Activated effector memory CD4-positive, alpha-beta T cell treated with Interleukin-2 at 50 U/mL for 16 hours (primary cell): ENCODE measurements at places on chromosomes 6 and 20.

DNA sequence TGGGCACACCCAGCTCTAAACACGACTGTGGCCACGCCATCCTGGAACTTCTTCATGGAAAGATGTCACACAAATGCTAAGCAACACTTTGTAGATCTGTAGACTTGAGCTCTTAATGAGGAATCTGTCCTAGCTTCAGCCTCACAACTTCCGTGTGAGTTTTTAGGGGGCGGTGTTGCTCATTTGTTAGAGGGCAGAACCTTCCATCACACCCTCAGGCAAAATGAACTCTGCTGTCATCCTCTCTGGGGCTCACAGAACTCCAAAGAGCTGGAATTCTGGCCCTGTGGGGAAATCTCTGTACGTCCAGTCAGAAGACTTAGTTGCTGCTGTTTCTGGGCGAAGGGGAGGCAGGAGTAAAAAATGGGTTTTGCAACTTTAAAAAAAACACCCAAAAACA is 49.8 kb downstream of the NRN1 start:
- no peak for DNase-seq

DNA sequence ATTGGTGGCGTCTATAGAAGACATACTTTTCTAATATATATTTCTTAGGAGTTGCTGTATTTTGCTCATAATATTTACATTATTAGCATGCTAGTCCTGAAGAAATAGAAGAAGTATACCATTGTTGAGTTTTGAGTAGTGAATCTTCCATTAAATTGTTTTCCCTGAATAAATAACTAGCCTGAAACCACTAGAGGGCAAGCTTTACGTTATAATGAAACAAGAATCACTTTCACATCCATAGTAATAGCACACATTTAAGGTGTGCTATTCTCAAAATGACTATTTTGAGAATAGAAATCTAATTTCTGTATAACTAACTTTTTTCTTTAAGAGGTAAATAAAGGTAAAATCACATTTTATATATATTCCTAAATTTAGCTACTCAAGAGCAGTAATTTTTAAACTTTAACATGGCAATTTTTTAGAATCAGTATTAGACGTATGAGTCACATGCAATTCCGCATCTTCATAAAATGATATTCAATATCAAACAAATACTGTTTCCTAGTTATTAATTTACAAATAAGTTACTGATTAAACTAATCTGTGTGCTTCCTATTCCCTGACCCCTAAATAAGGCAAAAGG is 213.2 kb upstream of the MANEA start:
- no peak for DNase-seq

DNA sequence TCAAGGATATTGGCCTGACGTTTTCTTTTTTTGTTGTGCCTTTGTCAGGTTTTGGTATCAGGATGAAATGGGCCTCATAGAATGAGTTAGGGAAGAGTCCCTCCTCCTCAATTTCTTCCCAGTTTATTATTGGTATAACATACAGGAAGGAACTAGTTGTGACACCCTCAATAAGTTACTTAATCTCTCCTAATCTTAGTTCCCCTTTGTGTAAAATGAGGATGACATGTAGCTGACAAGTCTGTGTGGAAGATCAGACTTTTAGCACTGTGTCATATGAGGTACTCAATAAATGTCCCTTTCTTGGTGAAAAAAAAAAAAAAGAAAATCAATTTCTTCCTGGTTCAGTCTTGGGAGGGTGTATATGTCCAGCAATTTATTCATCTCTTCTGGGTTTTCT is 155.8 kb downstream of the PDE7B start:
- DNase-seq = no peak

DNA sequence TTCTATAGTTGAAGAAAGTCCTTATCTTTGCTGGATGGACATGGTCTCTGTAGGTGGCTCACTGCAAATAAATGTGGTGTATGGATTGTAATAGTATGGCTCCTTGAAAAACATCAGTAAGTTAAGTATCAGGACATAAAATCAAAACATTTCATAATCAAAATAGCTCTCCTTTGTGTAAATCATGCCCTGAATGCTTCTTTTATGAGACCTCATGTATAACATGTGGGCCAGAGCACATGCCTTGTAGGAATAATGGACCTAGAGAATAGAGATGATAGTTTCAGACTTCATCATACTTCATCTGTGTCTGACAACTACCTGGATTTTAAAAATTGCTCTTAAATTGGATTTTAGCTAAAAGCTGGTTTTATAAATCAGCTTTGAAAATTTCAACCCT is 159.9 kb downstream of the ASCC3 start:
- no peak for DNase-seq

DNA sequence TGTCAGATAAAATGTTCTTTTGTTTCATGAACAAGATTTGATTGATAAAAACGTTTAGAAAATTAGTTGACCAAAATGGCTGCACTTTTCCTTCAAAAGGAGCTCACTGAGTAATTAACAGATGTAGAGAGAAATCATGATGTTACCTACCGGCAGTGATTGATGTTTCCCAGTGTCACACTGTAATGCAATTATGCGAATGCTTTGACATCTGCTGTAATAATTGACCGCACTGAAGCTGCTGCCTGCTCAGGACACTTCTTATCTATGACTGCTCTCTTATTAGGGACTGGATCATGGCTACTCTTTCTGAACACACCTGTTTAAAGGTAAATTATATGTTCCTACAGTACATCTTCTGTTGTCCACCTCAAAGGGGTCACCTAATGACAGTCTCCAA is 94.6 kb downstream of the GPR63 start:
- DNase-seq = no peak

DNA sequence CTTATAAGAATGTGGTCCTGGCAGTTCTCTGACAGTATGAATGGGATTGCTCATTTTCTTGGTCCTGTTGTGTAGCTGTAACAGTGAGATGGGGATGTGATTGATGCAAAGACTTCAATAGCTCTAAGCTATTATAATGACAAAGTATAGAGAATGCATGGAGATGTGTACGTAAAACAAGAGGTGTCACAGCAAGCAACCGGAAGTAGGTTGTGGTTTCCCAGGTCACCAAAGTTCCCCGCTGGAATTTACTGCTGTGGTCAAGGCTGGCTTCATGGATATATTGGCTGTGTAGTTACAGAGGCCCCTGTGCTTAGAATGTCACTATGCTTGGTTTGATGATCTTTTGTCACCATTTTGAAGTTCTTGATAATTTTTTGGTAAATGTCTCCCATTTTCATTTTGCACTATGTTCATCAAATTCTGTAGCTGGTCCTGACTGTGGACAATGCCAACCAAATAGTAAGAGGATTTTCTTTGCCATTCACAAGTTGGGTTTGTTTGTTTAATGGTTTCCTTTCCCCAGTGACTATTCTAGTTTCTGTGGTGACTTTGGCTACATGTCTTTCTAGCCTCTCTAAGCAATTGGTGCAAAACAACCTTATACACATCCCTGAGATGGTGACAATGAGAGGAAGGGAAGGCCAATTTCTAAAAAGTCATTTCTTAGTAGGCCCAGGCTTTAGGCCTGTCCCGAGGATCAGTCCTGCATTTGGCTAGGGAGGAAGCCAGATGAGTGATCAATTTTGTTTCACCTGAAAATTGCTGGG is 10.5 kb downstream of the DNAH8 start:
- no peak for DNase-seq

GRCh38 chr6:140437619-140438345 is 1063.3 kb upstream of the CITED2 start:
- DNase-seq = no peak

DNA sequence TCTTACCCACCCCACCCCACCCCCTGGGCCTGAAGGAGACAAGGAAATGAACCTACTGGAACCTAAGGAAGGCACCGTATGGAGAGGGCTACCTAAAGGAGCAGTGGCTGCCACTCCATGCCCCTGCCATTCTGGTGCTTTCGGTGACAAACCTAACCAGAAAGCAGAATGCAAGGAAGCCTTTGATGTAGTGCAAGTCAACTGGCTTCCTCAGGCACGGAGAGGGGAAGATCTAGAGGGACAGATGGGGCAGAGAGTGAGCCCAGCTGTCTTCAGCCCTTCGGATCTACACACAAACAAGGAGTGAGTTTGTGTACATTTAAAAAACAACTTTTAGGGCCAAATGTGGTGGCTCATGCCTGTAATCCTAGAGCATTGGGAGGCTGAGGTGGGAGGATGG is 39.5 kb downstream of the PPP1R16B start:
- DNase-seq = no peak

- DNase-seq = peak; percentile 20
Observed at GRCh38 chr6:33313105-33313708, 671 bp downstream of the TAPBP start.

DNA sequence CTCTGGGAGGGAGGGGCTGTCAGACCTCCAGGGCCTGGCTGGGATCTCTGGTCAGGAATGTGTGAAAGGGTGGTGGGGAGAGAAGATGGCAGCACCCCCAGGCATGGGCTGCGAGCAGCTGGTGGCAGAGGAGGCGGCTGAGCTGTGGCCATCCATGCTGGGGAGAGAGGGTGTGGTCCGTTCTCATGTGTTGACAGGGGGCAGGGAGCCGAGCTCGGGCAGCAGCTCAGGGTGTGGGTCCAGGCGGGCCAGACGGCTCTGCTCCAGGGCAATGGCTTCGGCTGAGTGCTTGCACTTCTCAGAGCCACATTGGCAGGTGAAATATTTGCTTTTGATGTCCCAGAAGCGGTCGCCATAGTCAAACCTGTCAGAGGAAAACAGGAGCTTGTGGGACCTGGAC is 1.1 kb upstream of the SLC44A4 start:
- no peak for DNase-seq

- DNase-seq = no peak
Observed at GRCh38 chr20:48689388-48689787, 138.4 kb downstream of the PREX1 start.

GRCh38 chr6:109345986-109346385 is 36.3 kb downstream of the CD164 start:
- no peak for DNase-seq

DNA sequence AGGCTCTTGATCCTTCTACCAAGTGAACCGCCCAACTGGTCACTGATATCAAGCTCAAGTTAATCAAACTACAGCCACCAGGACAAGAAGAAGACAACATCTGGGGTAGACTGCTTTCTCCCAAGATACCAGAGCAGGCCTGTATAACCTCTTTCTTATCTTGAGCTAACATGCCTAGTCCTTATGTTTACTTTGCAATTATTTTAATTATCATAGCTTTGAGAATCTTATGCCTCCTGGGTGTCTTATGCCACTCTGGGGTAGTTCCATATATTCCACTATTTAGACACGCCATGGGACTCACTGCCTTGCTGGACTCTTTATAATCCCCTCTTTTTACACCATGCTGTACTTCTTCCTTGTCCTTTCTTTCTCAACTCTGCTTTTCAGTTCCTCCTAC is 41.5 kb upstream of the ECI2 start:
- DNase-seq = no peak

DNA sequence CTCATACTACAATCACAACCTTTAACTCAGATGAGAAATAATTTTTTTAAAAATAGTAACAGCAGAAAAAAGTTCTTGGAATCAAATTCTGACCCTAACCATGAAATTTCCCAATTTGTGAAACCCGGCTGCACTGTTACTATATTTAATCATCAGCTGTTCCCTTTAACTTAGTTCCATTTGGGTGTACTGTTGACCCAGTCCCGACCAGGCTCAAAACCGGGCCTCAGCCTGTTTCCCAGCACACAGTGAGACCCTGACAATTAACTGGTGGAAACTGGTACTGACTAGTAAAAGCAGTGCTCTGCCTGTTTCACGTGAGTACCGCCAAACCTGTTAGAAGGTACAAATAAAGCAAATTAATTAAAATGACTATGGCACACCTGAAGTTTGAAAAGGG is 7.0 kb downstream of the CTCFL start:
- no peak for DNase-seq

GRCh38 chr6:35948725-35949124 is 27.8 kb upstream of the SRPK1 start:
- DNase-seq = no peak

DNA sequence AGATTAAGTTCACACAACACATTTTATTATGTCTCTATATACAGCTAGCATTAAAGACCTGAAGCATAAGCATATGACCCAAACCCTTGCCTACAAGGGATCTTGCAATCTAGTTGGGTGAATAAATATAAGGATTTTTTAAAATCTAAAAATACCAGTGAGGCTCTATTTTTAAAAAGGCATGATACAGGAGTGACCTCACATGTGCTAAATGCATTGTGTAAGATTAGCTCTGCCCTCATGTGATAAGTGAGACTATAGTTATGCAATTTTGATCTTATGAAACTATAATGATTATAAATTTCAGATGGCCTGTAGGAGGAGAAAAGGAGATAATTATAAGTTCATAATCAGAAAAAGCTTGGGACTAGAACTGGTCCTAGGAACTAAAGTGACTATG is 451.0 kb upstream of the MAN1A1 start:
- no peak for DNase-seq

DNA sequence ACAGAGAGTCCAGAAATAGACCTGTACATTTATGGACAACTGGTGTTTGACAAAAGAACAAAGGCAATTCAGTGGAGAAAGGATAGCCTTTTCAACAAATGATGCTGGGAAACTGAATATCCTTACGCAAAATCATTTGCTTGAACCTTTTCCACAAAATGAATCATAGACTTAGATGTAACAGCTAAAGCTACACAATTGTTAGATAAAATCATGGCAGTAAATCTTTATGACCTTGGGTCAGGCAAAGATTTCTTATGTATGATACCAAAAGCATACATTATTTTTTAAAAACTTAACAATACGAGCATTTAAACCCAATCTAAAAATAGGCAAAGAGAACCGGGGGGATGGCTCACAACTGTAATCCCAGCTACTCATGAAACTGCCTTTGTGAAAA is 73.5 kb upstream of the DST start:
- DNase-seq = no peak

- no peak for DNase-seq
Observed at GRCh38 chr6:97703661-97704060, 420.6 kb upstream of the MMS22L start.

GRCh38 chr20:46350201-46350985 is 42.1 kb upstream of the CDH22 start:
- DNase-seq = no peak

GRCh38 chr6:120871416-120872261 is 462.6 kb downstream of the TBC1D32 start:
- DNase-seq = no peak

DNA sequence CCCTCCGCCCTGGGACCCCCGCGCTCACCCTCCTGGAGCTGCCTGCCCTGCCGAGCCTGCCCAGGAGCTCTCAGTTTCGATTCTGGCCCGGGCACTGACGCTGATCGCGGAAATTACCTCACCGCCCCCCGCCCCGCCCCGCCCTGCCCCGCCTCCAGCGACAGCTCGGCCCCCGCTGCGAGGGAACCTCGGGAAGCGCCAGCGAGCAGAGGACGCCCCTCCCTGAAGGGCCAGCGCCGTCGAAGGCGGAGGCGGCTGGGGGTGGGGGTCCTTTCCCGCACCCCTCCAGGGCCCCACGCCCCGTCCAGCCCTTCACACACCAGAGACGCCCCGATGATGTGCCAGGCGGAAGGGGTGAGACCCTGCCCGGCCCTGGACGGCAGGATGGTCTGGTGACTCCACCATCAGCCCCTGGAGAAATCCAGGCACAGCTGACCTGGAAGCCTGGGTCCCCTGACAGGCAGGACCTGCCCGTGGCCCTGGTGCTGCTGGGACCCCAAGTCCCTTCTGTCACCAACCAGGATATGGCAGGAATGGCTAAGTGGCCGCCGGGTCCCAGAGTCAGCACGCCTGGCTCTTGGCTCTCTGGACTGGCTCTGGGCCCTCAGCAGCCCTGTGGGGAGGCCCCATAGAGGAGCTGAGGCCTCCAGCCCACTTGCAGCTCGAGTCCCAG is at the start of gene HELZ2:
TSS of gene HELZ2 (minus strand) at position 84 of the 673 bp plus-strand sequence. CDS start 1,854 bp downstream, outside the sequence.
- peak; percentile 62 for DNase-seq
